ENCODE measurements at places on chromosomes 2 and 18. TPM values are rescaled to one million over a fixed set of nuclear protein-coding genes. Genes with fewer than 3 reads are reported as not detected.

The ANKRD29 gene
- polyA plus RNA-seq, result 4.7 TPM

The SGPP2 gene
- polyA plus RNA-seq, result 0.96 TPM

The GAREM1 gene
- 5.9 TPM for polyA plus RNA-seq

The PARD6G gene
- 16.6 TPM for polyA plus RNA-seq

The ABCG5 gene
- polyA plus RNA-seq, result not detected

The APLF gene
- 0.97 TPM for polyA plus RNA-seq

The TEKT4 gene
- polyA plus RNA-seq, result not detected

The LIMS4 gene
- polyA plus RNA-seq, result 0.29 TPM

The PLGLB2 gene
- polyA plus RNA-seq, result 0.05 TPM

The CXCR1 gene
- polyA plus RNA-seq, result 1.4 TPM

Measured in mammary epithelial cell (primary cell).